ENCODE measurements at places on chromosomes 12 and 14.

GRCh38 chr14:85531587-85532373 lies 1.8 kb downstream of the FLRT2 start:
- peak; percentile 16 for DNase-seq

GRCh38 chr14:37197421-37198272 lies at the start of gene MIPOL1:
TSS of gene MIPOL1 (plus strand) at chr14:37197937. CDS start at chr14:37247889, 49,952 bp downstream.
- no peak for DNase-seq

- DNase-seq = no peak
Observed at GRCh38 chr12:124923905-124924734, 9.7 kb upstream of the UBC start.

DNA sequence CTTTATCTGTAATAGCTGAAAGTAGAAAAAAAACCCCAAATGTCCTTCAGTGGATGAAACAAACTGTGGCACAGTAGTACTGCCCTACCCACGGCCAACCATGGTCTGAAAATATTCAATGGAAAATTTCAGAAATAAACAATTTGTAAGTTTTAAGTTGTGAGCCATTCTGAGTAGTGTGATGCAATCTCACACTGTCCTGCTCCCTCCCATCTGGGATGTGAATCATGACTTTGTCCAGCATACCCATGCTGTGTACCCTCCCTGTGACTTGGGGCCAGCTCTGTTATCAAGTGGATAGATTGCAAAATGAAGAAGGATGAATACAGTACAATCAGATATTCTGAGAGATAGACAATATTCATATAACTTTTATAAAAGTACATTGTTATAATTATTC lies 106.2 kb downstream of the SMOC1 start:
- DNase-seq = no peak

GRCh38 chr12:122544537-122544936 lies 17.5 kb downstream of the KNTC1 start:
- DNase-seq = no peak

- DNase-seq = no peak
Observed at GRCh38 chr12:3698218-3698974, 54.5 kb downstream of the CRACR2A start.

DNA sequence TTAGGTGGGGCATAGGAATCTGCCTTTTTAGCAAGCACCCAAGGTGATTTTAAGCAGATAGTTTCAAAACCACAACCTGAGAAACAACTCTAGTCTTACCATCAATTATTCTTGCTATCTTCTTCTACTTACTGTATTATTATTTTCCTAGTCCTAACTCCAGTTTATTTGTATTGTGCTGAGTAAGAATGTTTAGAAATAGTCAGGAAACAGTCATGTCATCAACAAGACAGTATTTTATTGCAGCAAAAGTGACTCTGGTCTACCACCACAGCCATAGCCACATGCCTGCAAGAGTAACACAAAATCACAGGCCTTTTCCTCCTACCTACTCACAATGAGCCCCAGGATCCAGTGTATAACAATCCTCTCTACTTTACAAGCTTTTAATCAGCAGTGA lies 46.3 kb upstream of the FLRT2 start:
- DNase-seq = no peak

DNA sequence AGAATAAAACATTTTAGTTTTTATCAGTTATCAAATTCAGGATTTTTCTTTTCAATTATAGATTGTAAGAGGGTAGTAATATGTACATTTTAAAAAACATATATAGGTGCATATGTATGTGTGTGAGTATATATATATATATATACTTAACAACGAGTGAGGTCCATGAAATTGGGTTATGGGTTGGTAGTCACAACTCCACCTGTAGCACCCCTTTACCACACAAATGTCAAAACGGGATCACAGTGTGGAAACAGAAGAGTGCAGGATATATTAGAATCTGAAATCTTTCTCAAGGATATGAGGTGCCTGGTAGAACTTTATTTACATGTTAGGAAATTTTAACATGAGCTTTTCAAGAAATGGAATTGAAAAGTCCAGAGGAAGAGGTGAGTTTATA lies 31.3 kb downstream of the MIA2 start:
- no peak for DNase-seq

Measured in GM13976 (cell line).